ENCODE measurements at places on chromosomes 2 and 18.

GRCh38 chr18:6997808-6998207 lies 119.8 kb downstream of the LAMA1 start:
- DNase-seq: no peak

GRCh38 chr18:22191346-22191695 lies 21.9 kb downstream of the GATA6 start:
- no peak for DNase-seq

DNA sequence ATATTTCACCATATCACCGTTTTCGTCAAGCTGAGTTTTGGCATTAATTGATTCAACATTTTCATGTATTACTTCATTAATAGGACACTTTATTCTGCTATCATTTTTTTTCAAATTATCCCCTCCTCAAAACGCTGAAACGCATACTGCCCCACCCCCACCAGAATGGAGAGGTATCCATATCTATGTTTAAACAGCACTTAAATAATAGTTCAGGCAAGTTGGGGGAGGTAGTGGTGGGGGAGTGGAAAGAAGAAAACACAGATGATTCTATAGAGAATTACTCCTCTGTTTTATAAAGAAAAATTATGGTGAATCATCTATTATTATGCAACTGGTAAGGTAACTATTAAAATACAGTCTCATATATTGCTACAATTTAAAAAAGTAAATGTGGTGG lies 314.4 kb upstream of the ZEB2 start:
- no peak for DNase-seq

DNA sequence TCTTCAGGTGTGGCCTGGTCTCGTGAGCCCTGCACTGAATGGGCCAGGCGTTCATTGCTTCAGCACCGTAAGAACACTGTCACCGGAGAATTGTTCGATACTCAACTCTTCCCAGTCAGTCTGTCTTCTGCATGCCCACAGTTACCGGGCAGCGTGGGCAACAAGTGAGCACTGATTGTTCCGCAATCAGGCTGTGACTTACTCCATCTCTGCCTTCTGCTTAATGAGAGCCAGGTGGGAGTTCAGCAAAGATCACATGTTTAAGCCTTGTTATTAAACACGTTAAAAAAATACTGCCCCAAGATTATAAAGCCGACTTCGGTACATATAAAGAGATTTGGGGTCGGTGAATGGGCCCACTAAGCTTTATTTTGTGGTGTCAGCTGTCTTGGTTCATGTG lies 3.7 kb downstream of the STEAP3 start:
- DNase-seq: no peak

DNA sequence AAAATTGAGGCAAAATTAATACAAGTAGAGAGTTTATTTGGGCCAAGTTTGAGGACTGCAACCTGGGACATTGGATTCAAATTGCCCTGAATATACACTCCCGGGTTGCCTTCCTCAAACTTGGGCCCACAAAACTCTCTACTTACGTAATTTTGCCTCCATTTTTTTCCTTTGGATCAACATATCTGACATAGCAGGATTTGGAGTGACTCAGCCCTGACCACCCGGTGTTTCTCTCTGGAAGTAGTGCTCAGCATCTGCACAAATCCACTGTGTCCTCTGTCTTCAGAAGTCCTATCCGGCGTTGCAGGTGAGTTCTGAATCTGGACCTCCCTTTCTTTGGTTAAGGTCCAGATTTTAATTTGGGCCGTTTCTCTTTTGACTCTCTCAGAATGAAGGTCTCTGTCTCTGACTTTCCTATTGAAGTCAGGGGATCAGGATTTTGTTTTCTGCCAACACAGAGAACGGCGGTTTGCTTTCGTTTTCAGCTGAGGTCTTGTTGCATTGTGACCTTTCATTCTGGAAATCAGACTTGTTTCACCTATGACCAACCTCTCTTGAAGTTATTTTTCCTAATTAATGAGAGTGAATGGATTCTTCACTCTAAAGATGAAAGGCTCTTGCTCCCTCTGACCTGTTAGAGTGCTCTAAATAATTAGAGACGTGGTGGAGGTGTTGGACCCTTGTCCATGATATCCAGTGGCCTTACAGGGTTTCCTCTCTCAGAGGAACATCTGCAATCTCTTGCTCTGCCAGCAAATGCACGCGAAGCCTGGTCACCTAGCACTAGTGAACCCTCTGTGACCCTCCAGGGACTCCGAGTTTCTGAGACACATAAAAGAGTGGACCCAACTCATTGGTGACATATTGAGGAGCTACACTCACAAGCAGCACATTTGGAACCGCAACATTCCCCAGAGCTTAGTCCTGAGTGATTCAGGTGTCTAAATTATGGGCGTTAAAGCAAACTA lies 13.6 kb downstream of the TCF23 start:
- no peak for DNase-seq

- no peak for DNase-seq
These were observed 2.0 kb downstream of the ETAA1 start for GRCh38 chr2:67399144-67399543.

DNA sequence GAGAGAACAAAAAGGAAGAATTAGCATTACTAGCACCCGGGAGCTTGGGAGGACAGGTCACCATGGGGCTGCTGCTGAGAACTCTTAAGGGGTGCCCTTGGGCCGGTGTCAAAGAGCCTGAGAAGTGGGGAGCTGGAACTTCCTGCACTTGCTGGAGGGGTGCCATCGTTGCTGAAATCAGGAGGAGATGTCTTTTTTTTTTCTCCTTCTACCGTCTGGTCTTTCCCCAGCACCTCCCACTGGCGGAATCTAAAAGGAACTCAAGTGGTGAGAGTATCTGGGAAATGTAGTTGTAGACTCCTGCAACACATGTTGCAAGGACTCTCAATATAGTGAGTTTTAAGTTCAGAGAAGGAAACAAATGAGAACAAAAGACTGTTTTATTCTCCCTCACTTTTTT lies 6.1 kb upstream of the AMMECR1L start:
- no peak for DNase-seq

DNA sequence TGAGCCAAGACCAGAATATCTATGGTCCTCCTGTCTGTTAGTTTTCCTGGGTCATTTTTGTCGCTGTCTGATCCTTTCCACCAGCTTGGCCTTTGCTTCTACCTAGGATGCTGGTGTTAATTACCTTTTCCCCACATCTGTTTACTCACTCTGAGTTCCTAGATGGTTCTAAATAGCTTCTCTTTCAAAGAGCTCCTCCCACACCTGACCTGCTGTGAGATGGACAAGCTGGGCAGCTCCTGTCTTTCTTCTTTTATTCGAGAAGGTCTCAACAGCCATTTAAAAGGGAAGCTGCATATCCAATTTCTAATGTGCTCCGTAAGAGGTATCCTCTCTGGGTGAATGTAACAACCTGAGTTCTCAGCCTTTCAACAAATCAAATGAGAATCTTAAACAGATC lies 156.2 kb downstream of the HRH4 start:
- no peak for DNase-seq

- peak; percentile 77 for DNase-seq
These were observed 140.7 kb downstream of the RNF144A start for GRCh38 chr2:7057865-7058400.

DNA sequence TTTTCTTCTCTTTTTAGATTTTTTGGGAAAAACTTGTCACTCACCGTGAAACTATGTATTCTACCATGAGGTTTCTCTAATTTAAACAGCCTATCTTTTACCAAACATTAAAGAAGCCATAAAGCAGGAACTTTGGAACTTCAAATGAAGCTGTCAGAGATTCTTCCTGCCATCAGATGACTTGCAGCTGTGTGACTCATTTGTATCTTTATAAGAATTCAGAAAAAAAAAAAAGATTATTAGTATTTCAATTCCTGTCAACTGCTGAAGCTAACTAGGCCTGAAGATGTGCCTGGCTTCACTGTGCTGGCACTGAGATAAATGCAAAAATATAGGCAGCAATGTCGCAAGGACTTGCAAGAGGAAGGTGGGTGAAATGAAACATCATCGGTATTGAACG lies 1399.1 kb upstream of the PIK3C3 start:
- DNase-seq: no peak

- DNase-seq: no peak
These were observed 373.9 kb upstream of the MC4R start for GRCh38 chr18:60746491-60746890.

GRCh38 chr2:101803128-101803527 lies 105.6 kb downstream of the MAP4K4 start:
- no peak for DNase-seq
